NCI-H69 (cell line): ENCODE measurements at places on chromosomes 12 and 14.
A peak's percentile ranks its signal among the peaks of the same experiment; 100 is the strongest.

DNA sequence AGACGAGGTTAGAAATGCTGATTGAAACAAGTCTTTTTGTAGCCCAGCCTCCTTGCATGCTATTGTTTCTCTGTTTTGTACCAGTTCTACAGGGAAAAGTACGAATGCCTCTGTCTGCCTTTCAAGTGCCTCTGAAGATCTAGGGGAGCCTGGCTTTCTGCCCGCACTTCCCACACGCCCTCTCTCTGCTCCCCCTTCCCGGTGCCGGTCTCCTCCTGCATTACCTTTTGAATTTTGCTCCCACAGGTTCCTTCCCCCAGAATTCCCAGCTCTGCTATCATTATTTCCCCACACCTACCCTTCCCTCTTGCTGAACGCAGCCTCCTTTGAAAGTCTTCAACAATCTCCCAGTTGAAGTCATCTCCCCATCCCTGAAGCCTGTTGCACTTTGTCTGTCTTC lies 689.7 kb downstream of the BCL11B start:
- no peak for DNase-seq

DNA sequence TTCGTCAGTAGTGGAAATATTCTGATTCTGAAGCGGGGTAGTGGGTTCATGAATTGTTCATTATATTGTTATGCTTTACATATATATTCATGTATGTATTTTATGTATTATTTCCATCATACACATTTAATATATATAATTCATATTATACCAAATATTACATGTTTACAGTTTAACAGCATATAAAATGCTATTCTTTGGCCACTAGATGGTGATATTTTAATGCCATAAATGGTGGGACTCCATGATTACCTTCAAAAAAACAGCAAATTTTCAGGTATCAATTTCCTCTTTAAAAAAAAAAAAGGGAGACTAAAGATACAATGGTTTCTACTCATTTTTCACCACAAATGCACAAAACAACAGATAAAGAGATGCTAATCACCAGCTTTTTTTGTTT lies 41.0 kb downstream of the BDKRB1 start:
- DNase-seq: peak; percentile 57

- peak; percentile 60 for DNase-seq
Measured at GRCh38 chr12:116455540-116456329, 103.4 kb upstream of the MAP1LC3B2 start.

DNA sequence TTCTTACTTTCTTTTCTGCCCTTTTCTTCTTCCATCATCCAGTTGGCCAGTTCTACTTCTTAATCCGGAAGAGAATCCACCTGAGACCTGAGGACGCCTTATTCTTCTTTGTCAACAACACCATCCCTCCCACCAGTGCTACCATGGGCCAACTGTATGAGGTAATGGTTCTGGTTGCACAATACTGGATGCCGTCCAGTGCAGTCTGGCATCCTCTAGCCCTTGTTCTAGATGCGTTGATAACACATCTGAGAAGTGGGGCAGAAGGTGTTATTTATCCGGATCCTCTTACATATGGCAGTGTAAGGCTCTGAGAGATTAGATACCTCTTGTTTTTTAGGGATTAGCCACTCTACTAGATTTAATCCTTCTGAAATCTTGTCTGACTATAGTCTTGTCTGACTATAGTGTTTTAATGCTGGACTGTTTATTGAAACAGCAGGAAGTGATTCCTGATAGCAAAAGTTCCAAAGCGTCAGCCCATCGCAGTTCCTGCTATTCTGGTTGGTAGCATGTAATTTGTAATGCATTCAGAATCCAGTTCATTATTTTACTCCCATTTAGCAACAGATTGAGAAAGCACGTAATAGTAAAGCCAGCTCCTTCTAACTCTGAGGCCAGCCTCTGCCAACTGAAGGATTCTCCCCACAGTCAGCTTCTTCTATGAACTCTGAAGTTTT lies 7.9 kb downstream of the GABARAPL1 start:
- DNase-seq: no peak

DNA sequence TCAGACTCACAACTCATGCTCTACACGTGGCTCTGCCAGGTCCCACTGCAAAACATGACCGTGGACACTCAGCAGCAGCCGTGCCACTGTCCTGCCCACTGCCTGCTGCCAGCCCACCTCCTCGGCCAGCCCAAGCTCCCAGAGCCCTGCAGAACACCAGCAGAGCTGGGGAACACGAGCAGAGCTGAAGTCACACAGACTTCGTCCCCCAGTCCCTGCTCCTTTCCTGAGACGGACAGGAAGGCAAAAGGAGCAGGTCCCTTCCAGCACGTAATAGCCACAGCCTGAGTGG lies 152.1 kb downstream of the DPF3 start:
- no peak for DNase-seq

DNA sequence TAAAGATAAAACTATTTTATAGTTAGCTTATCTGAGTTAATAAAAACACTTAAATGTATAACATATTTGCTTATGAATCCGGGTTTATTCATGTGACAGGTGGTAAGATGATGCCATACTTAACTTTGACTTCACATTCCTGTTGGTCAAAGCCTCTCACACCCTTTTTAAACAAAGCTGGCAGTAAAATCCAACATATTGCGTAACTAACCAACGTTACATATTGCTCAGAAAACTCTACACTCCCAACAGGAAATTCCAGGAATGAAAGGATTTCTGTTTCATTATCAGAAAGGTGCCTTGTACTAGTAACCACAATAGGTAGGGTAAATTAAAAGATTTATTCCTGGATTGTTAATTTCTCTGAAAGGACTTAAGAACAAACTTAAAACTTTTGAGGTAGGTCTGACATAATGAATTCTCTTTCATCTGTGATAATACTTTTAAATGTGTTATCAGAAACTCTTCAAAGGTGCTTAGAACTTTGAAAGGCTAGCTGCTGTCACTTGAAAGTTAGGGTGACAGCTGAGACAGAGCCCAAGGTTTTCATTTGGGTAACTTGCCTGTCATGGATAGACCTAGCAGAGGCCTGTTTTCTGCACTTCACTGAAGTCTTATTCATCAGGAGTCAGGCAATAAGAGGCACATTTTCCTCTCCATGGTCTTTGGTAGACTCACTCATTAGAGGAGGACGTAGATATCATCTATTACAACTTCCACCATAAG lies 23.8 kb upstream of the CATSPERB start:
- no peak for DNase-seq

DNA sequence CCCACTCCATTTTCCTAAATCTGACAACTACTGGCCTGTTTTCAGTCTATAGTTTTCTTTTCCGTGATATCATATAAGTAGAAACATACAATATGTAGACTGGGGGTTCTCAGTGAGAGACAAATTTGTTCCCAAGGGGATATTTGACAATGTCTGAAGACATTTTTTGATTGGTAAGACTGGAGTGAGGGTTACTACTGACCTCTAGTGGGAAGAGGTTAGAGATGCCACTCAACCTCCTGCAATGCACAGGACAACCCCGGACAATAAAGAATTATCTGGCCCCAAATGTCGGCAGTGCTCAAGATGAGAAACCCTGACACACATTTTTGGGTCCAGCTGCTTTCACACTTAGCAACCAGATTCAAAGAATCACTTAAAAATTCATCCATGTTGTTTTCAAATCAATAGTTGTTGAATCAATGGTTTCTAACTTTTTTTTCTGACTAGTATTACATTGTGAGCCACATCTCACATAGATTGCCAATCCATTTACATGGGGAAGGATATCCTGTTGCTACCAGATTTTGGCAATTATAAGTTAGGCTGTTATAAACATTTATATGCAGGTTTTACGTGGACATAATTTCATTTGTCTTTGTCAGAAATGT lies 307.1 kb downstream of the RPL10L start:
- DNase-seq: peak; percentile 56

DNA sequence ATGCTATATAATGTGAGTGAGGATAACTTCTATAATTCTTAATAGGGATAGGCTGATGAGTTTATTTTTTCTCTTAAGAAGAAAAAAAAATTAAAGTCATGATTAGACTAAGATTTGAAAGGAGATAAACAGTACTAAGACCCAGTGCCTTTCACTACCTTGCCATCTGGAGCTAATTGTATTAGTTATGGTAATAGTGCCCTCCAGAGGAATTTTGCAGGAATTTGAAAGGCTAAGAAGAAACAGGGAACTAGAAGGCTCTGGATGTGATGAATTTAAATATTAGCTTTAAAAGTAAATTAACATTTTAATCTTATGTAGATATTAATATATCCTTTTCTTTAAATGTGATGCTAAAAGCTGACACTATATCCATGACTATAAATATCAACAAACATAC lies 36.6 kb upstream of the PIK3C2G start:
- peak; percentile 72 for DNase-seq

- DNase-seq: no peak
Measured at GRCh38 chr14:28966416-28967233, 200.0 kb downstream of the FOXG1 start.

GRCh38 chr12:77888611-77889010 lies 57.9 kb downstream of the NAV3 start:
- no peak for DNase-seq

GRCh38 chr12:75884465-75884985 lies 147.1 kb downstream of the PHLDA1 start:
- no peak for DNase-seq

GRCh38 chr12:51863363-51863932 lies 14.9 kb upstream of the FIGNL2 start:
- no peak for DNase-seq

DNA sequence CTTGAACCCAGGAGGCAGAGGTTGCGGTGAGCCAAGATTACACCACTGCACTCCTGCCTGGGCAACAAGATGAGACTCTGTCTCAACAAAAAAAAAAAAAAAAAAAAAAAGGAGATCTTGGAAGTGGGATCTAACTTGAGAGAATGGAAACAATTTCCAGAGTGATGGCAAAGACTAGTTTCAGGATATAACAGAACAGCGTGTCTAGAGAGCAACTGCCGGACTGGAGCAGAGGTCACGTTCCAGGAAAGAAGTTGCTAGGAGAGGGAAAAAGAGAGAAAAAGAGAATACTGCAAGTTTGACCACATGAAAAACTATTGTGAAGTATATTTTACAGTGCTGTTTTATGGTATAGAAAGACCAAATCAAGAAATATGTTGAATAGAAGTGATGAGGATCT lies 118.0 kb downstream of the MON2 start:
- no peak for DNase-seq

GRCh38 chr12:16307856-16308475 lies 30.5 kb upstream of the SLC15A5 start:
- DNase-seq: peak; percentile 94

GRCh38 chr14:104135904-104136471 lies 2.4 kb upstream of the KIF26A start:
- peak; percentile 70 for DNase-seq
